ENCODE measurements at places on chromosomes 5 and 9. TPM values are rescaled to one million over a fixed set of nuclear protein-coding genes. Genes with fewer than 3 reads are reported as not detected.

The CCNJL gene
- total RNA-seq: 0.72 TPM

GRCh38 chr5:14063691-14064090 lies 79.5 kb upstream of the TRIO start:
- no peak for DNase-seq

GRCh38 chr9:6126377-6126776 lies 89.2 kb upstream of the IL33 start:
- no peak for DNase-seq

The POC5 gene
- total RNA-seq: 19.0 TPM

DNA sequence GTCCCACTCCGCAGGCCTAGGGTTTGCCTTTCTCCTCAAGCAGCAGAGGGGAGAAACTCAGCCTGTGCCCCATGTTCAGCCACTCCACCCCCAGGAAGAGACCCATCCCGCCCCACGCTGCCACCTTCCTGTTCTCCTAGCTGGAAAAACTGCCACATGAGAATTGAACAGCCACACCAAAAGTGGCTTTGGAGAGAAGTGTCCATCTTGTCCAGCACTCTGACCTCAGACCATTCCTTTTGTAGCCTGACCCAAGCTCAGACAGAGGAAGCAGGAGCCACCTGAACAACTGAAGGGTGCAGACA lies 8.3 kb upstream of the SLC25A48 start:
- no peak for DNase-seq

The PPP2R2B gene
- total RNA-seq: 5.1 TPM

DNA sequence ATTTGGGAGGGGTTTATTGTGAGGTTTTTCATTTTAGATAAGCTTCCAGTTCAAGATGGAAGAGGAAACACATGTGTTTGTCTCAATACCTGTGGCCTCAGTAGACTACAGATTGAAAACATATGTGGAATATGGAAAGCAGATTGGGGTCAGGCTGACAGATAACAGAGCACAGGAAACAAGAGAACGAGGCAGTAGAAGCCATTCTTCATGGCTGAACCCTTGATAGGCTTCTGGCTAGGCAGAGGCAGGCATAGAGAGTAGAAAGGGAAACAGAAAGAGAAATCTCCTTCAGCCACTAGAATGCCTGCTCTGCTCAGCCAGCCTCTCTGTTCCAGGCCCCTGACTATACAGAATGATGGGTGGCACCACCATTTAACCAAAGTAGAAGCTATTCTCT lies 152.5 kb downstream of the MUSK start:
- DNase-seq: no peak

GRCh38 chr5:123107343-123108244 lies 18.6 kb downstream of the PRDM6 start:
- no peak for DNase-seq

DNA sequence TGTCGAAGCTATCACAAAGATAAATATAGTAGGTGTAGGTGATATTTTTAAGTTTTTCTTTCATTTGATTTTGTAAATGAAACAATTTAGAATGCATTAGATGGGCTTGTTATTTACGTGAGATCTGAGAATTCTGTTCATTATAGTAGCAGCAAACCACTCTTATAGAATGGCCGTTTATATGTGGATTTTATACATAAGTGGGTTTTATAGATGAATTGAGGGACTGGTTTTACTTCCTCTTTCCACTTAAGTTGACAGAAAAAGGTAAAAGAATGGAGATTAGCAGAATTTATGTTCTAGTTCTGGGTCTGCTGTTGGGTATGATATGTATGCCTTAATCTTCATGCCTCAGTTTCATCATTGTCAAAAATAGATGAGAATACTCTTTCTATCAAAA lies 5.6 kb downstream of the RMI1 start:
- no peak for DNase-seq

GRCh38 chr5:123351240-123351639 lies 72.0 kb downstream of the CEP120 start:
- no peak for DNase-seq

DNA sequence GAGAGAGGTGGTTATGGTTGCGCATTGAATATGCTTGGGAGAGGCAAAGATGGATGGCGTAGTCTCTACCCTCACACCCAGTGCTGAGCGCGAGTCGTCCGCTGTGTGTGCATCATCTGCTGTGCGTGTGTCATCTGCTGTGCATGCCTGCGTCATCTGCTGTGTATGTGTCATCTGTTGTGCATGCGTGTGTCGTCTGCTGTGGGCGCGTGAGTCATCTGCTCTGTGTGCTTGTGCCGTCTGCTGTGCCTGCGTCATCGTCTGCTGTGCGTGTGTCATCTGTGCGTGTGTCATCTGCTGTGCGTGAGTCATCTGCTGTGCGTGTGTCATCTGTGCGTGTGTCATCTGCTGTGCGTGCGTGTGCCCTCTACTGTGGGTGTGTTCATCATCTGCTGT lies 68.0 kb upstream of the IRX4 start:
- no peak for DNase-seq

DNA sequence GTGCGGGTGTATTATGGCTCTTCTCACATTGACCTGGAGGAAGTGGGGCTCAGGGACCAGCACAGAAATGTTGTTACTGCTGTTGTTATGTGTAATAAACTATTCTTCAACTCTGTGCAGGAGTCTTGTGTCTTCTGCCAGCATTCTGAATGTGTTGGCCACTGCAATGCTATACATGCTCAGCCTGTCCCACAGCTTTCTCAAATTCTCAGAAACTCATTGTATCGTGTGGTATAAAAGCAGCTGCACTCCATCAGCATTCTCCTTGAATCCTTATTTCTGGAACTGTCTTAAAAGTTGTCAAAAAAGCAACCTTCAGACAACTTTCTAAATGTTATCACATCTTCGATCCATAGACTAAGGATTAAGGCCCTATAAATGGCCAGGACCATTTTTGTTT lies 72.0 kb downstream of the ZNF474 start:
- DNase-seq: peak; percentile 10

DNA sequence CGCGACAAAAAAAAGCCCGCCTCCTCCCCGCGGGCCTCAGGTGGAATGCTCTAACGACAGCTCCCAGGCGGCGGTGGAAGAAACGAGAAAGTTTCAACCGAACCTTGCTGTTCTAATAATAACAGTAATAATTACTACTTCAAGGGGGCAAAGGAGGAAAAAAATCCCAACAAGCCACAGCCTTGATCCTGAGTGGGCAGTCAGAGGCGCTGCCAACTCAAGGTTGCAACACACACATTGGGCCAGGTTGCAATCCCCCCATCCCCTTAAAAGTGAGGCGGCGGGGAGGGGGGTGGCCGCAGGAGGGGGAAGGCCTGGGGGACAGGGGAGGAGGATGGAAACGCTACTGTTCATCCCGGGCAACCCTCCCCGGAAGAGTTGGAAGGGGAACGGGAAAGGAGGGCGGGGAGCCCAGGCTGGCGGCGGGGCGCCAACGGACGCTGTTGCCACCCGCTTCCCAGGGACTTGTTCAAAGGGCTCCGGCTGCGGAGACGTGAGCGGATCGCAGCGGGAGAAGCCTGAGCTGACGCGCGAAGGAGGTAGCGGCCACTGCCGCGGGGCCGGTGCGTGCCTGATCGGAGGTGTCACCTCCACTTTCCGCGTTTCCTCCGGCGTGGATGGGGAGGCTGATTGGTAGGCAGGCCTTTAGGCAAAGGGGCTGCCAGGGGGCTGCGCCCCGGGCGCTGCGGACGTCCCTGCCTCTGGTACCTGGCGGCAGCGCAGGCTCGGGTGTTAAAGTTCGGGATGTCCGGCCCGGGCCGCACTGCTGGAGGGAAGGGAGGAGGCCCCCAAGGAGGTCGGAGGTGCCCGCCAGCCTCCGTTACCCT lies 647 bp downstream of the SMARCA2 start:
- DNase-seq: peak; percentile 56

DNA sequence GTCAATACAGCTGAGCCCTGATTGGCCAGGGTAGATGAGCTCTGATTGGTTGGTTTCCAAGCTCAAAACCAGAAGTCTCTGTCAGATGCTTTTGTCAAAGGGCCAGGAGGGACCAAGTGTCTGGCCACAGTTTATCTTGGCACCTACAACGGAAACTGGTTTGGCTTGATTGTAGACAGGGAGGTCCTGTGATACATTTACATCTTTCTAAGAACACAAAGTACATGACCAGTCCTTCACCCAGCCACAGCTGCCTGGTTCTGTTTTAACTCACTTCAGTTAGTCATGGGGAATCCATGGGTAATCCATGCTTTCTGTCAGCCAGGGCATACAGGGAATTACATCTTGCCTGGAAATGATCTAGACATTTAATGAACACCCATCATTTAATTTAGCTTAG lies 171.2 kb downstream of the SLC12A2 start:
- DNase-seq: peak; percentile 39

The PCDHA13 gene
- 2.6 TPM for total RNA-seq

- DNase-seq: peak; percentile 69
These were observed 78.3 kb downstream of the CEP120 start for GRCh38 chr5:123344816-123345426.

- peak; percentile 59 for DNase-seq
These were observed 33.5 kb downstream of the PRKACG start for GRCh38 chr9:68980341-68980914.

DNA sequence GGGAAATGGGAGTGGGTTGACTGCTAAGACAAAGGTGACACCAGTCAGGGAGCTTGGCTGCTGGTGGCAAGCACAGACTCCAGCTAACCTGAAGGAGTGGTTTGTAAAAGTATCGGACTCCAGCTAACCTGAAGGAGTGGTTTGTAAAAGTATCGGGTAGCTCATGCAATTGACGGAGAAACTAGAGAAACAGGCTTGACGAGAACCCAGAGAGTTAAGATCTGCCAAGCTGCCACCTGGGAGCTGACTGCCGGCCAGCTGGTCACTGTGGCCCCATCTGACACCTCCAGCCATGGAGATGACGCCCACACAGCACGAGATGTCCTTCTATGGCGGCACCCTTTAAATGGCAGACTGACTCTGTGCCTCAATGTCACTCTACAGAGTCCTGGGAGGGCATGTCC lies 28.3 kb upstream of the CRB2 start:
- peak; percentile 60 for DNase-seq

- DNase-seq: no peak
These were observed 105.1 kb downstream of the MSX2 start for GRCh38 chr5:174829511-174829864.

The PCDHA11 gene
- 1.2 TPM for total RNA-seq

DNA sequence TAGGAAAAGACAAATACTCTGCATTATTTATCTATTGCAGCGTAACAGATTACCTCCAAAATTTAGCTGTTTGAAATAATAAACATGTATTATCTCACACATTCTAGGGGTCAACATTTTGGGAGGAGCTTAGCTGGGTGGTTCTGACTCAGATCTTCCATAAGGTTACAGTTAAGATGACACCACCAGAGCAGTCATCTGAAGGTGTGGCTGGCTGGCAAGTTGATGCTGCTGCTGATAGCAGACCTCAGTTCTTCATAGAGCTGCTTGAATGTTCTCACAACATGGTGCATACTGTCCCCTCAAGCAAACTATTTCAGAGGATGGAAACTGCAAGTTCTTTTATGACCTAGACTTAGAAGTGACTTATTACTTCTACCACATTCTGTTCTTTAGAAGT lies 146.3 kb upstream of the FSTL4 start:
- DNase-seq: no peak

DNA sequence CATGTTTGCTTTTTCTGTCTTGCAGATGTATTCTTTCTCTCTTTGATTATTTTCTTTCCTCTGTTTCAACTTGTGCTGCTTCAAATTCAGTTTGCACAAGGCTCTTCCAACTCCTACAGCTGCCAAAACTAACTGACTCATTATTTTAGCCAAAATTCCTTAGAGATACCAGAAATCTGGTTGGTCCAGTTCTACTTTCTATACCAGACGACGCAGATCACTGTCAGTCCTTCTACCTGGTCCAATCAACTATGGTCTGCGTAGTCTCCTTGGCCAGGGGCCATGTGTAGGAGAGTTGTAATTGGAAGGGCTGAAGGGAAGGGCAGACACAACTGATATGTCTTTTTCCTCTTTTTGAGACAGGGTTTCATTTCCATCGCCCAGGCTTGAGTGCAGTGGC lies 51.9 kb upstream of the JAK2 start:
- DNase-seq: no peak

The CATSPER3 gene
- total RNA-seq: not detected

GRCh38 chr9:18233776-18234445 lies 240.0 kb upstream of the ADAMTSL1 start:
- no peak for DNase-seq

The SPAAR gene
- total RNA-seq: 1.4 TPM

DNA sequence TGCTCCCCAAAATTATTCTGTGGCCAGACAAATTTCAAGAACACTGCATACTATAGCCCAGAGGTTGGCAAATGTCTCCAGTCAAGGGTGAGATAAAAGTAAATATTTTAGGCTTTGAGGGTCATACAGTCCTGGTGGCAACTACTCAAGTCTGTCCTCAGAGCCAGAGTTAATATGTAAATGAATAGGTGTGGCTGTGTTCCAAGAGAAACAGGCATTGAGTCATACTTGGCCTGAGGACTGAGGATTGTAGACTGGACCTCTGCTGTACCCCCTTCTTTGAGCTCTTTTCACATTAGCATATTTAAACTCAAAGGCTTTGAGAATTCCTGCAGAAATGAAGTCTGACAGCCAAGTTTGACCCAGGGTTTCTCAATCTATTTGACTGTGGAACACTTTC lies 129.2 kb upstream of the PTCH1 start:
- DNase-seq: no peak

The FAM169A gene
- total RNA-seq: 5.3 TPM

The NINJ1 gene
- 23.8 TPM for total RNA-seq

The ROR2 gene
- 44.3 TPM for total RNA-seq

GRCh38 chr5:35138232-35138631 lies 90.5 kb upstream of the AGXT2 start:
- DNase-seq: peak; percentile 64

DNA sequence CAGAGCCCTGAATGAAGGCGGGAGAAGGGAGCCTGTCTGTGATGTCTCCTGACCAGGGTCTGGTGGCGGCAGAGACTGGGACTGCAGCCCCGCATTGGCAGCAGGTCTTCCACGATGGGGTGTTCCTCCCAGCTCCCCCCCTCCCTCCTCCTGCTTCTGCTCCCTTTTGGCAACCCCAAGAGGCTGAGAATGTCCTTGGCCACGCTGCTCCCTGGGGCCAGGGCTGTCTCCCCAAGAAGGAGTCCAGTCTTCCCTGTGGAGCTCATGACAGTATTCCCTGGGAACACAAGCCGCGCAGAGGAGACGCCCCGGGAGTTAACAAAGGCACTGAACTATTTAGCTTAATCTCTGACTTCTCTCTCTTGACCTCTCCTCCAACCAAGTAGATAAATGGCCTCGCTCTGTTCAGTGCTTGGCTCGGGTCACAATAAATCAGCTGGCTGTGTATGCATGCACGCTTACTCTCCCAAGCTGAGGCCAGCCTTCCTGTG lies 84.0 kb upstream of the NEURL1B start:
- peak; percentile 93 for DNase-seq

The SAXO1 gene
- 1.9 TPM for total RNA-seq

DNA sequence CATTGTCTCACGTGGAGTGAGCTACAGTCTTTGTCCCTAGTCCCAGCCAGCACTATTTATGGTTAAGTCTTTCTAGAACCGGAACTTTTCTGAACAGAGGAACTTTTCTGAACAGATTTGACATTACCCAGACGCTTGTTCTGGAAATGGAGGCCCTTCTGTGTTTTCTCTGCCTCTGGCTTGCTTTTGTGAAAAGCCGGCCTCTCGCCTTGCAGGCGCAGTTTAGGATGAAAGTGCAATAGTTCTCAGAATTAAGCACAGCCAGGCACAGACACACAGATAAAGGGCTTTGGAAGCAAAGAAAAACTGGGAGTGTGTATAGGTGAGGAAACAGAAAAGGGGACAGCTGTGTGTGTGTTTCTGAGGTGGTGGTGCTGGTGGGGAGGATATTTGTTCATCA lies 5.9 kb downstream of the GDNF start:
- DNase-seq: peak; percentile 91
